ENCODE measurements at places on chromosomes 3 and 15. TPM values are rescaled to one million over a fixed set of nuclear protein-coding genes. Genes with fewer than 3 reads are reported as not detected.

Gene AGBL1
- total RNA-seq = not detected

Gene GUCA1C
- not detected for total RNA-seq

Gene EEF1AKMT4
- 7.0 TPM for total RNA-seq

Gene GOLGA6L4
- total RNA-seq = 2.2 TPM

DNA sequence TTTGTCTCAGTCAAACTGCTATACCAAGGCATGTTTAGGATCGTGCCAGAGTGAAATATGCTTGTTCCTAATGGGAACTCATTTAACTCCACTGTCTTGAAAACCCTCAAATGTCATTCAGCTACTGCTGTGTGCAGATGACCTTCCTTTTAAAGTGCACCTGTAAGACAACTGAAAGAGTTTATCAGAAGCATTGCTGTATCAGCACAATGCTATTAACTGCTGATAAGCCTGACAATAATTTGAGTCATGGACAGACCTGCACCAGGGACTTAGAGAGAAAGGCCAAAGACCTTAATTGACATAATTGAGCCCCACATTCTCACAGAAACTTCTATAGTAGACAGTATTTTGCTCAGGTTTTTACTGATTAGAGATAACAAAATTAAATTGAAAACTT is 557.9 kb downstream of the DIPK2A start:
- no peak for DNase-seq

DNA sequence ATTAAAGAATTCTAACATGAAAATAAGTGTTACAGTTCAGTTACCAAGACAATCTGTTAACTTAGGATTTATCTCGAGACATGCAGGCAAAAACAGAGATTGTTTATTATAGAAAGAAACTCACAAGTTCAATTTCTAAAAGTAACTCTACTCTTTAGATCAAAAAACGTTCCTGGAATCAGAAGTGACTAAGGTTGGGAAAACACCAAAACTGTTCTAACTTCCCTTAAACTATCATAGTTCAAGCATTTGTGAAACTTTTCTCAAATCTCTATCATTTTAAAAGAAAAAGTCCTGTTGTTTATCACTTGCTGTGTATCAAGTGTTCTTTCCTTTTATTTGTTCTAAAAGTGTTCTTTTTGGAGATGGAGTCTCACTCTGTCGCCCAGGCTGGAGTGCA is 8.7 kb downstream of the WDR82 start:
- no peak for DNase-seq

- no peak for DNase-seq
Observed at GRCh38 chr3:14370720-14371572, 31.5 kb upstream of the SLC6A6 start.

- DNase-seq = no peak
Observed at GRCh38 chr3:30721314-30721634, 114.9 kb downstream of the TGFBR2 start.

DNA sequence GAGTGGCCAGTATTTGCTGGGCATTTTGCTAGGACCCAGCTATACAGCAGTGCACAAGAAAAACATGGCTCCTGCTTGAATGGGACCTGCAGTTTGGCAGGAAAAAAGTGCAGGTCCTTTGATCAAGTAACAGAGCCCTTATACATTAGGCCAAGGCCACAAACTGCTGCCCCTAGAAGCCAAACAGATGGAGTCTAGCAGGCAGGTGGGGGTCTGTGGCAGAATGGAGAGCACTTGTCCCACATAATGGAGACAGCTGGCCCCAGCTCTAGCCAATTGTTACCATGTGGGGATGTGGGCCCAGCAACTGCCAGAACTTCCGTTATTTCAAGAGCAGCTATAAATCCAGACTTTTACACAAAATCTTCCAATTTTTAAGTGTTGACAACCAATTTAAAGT is 79.3 kb downstream of the SHQ1 start:
- DNase-seq = no peak

DNA sequence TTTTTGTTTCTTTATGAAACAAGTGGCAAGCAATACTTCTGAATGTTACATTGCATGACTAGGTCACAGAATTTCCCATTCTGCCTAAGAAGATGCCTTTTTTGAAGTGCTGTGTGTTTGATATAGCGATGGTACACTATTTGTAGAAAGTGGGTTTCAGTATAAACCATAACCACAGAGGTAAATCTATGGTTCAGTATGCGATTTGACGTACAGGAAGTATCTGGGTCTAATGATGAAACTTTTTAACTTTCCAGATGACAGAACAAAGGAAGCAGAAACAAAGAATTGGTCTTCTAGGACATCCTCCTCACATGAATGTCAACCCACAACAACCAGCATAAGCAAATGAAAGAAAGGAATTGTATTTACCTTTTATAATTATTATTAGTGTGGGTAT is 133.4 kb upstream of the BHLHE40 start:
- DNase-seq = no peak

DNA sequence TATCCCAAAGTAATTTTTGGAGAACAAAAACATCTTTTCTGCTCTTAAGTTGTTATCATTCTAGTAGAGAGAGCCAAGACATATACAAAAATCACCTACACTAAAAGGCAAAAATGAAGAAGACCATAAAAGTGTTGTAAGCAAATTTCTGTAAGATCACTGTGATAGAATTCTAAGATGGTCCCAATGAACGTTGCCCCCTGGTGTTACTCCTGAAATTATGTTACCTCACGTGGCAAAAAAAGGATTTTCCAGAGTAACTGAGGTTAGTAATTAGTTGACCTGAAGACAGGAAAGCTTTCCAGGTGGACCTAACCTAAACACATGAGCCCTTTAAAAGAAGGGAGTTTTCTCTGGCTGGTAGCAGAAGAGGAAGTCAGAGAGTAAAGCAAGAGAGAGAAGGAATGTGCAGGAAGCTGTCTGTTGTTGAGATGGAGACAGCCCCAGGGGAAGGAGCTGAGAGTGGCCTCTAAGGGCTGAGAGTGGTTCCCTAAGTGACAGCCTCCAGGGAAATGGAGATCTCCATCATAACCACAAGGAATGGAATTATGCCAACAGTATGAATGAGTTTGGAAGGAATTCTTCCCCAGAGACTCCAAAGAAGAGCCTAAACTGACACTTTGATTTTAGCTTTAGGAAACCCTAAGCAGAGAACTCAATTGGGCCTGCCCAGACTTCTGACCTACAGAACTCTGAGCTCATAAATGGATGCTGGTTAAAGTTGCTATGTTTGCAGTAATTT is 205.9 kb downstream of the CD47 start:
- no peak for DNase-seq

DNA sequence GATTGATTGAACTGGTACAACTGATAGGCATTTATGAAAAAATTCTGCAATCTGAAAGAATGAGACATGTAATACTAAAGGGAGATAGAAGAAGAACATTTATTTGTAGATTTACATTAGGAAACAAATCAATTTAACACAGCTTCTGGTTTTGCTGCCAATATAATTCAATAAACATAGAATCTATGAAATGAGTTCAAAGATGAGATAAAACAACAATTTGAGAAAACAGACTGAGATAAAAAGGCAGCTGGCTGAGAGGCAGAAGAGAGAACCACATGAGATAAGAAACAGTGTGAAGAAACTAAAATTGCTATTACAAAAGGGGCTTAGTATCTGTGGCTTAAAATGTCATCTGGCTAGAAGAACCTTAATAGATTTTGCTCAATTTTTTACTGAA is 176.6 kb downstream of the PYDC2 start:
- DNase-seq = no peak

GRCh38 chr15:43361313-43361903 is 9.4 kb downstream of the ZSCAN29 start:
- DNase-seq = no peak

DNA sequence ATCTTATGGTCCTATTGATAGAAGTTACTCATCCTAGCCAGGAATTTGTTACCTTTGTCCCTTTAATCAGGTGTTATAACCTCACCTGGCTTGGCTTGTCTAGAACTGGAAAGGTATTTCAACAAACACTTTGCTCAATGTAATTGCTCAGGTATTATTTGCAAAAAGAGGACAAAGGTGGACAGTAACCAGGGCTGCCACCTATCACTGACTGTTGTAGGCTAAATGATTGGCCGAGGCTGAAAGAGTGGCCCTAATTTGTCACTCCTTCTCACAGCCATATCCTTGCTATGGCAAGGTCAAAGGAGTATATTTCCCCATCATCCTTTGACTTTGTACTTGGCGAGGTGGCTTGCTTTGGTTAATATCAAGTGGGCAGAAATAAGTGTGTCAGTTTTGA is 2.7 kb upstream of the SELENOS start:
- DNase-seq = peak; percentile 78

- peak; percentile 67 for DNase-seq
Observed at GRCh38 chr15:70100474-70101341, 3.0 kb upstream of the TLE3 start.

DNA sequence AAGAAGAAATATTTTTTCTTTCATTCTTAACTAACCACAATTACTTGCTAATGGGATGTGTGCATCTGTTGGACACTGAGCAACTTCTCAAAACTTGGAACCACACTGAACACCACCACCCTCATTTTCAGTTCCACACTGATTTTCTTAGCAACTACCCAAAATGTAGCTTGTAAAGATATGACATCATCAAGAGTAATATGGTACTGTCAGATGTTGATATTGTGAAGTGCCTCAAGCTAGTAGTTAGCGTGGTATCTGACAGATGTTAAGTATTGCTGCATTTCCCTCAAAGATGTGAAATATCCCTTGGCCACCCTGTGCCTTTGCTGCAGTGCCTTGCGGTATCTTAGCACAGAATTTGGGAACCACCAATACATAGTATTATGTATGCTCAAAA is 9.3 kb downstream of the RFTN1 start:
- DNase-seq = no peak

DNA sequence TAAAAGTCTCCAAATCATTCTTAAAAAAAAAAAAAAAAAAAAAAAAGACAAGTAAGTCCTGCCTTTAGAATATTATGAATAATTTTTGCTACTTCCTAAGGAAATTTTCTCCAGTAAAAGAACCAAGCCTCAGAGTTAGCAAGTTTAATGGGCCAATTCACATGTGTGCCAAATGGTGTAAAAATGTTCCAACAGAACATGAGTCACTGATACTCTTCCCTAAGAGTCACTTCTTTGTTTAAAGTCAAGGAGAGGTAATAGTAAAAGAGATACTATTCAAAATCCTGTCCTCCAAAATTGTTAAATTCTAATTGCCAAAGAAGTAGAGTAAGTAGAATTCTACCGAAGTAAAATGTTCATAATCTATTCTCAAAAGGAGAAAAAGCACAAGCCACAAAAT is 17.7 kb upstream of the CPA3 start:
- no peak for DNase-seq

GRCh38 chr3:64445109-64445943 is 220.1 kb upstream of the PRICKLE2 start:
- no peak for DNase-seq

DNA sequence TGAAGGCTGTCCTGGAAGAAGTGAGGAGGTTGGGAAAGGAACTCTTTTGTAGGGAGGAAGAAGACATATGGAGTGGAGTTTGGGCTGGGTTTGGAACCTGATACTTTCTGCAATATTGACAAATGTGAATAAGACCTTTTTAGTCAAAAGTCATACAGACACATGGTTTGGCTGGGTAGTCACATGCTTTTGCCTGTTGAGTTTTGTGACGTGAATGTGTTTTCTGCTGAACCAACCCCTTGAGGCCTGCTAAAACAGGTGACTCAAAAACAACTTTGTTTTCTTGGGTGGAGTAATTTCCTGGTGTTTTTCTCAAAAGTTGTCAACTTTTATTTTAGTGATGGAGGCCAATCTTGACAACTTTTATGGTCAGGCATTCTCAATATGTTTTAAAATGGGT is 39.4 kb upstream of the CCR4 start:
- no peak for DNase-seq

- peak; percentile 95 for DNase-seq
Observed at GRCh38 chr15:67521029-67521782, at the start of gene C15orf61. C15orf61 (plus strand) TSS chr15:67521131; CDS start chr15:67521249, 118 bp downstream.

GRCh38 chr15:77075528-77075927 is 4.6 kb upstream of the TSPAN3 start:
- no peak for DNase-seq

DNA sequence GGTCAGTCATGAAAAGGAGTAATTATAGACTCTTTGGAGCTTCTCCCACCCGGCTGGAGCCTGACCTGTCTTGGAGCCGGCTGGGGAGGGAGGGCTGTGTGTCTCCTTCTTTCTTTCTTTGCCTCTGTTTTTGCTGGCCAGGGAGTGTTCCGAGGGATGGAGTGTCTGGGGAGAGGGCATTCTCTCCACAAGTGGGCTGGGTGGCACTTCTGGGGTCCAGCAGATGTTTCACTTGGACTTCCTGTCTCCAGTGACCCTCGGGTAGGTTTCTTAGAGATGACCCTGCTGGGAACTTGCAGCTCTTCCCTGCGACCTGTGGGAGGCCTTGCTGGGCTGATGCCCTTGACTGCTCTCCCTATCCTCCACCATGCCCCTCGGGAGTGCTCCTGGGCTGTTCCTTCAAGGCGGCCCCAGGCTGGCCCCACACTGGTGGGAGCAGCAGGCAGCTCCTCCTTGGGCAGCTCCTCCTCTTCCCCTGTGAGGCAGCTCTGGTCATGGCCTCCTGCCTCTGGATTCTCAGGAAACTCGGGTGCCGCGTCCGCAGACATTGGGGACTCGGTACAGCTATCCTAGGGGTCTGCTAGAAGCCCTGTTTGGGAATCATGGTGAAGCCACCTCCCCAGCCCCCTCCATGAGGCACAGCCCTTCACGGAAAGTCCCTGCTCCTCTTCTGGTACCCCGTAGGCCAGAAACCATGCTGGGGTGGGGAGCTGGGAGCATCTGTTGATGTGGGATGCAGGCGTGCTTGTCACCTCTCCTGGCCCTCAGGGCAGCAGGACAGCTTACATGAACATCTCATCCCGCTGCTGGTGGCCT is 44.9 kb downstream of the APBA2 start:
- DNase-seq = no peak

DNA sequence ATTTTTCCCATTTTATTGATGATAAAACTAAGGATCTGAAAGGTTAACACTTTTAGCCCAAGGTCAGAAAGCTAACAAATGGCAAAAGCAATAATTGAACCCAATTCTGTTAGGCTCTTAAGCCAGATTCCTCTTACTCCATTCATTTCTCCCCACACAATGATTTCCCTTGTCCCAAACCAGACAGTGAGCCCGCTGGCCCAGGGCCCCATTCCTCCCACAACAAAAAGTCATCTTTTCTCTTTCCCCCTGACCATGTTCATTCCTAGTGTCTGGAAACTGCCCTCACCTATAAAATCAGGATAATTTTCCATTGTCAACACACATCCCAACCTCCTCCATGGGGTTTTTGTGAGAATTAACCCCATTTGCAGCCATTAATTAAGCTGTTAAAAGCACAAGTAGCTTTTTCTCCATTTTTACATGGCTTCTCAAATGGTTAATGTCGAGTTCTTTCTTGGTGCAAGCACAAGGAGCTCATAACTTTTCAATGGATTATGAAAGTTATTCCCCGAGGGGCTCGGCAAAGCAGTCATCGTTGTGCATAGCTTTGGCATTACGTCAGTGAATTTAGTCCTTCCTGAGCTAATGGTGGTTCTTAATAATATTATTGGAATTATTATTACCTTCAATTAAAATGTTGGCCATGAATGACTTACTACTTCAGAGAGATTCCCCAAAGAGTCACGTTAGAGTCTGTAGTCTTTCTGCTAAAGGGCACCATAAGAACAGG is 151.0 kb upstream of the WNT5A start:
- no peak for DNase-seq

GRCh38 chr15:68589053-68589452 is 10.3 kb downstream of the CORO2B start:
- no peak for DNase-seq

- no peak for DNase-seq
Observed at GRCh38 chr3:104582092-104582491, 784.6 kb upstream of the ALCAM start.

- no peak for DNase-seq
Observed at GRCh38 chr15:37097144-37097919, 3.0 kb downstream of the MEIS2 start.

GRCh38 chr3:129829640-129830039 is 63.9 kb downstream of the TMCC1 start:
- no peak for DNase-seq

- no peak for DNase-seq
Observed at GRCh38 chr15:39625856-39626255, 45.0 kb downstream of the THBS1 start.
